T-helper 17 cell (primary cell): ENCODE measurements at places on chromosomes 6 and 20. TPM values are rescaled to one million over a fixed set of nuclear protein-coding genes. Genes with fewer than 3 reads are reported as not detected.

DNA sequence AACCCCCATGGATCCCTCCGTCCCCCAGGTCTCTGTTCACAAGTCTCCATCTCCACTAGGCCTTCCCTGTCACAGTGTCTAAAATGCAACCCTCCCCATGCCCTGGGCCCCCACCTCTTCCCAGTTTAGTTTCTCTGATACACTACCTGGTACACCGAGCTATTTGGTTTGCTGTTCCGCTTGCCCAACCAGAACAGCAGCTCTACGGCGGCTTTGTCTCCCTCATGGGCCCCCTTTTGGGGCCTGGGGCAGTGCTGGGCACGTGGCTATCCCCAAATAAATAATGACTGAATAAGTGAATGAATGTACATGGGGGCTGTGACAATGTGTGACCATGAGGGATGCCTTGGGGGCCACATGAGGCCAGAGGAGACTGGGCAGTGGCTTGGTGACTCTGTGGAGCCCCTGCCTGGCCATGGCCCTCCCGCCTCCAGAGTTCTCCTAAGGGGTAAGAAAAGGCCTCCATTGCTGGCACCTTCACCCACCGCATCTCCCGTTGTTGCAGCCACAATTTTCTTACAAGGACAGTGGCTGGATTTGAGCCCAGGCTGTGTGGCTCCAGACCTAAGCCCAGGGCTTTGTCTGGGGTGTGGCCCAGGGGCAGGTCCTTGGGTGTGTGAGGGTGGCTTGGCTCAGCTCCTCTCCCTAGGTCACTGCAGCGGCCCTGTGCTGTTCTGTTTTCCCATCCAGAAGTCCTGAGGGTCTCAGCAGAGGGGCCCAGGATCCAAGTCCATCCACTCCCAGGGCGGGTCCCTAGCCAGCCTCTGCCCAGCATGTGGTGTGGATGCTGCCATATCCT lies 408.5 kb upstream of the SULF2 start:
- H3K4me3 ChIP-seq: no peak overlapping the region
- DNase-seq: no peak
- H3K27ac ChIP-seq: no peak overlapping the region
- no peaks in the 10 kb centered on the region for H3K4me1 ChIP-seq

- peaks cover 85% of the 10 kb centered on the region for H3K27me3 ChIP-seq
- DNase-seq: no peak
- no peak overlapping the region for H3K4me3 ChIP-seq
- H3K36me3 ChIP-seq: peaks cover 4% of the 10 kb centered on the region
- H3K4me1 ChIP-seq: peaks cover 7% of the 10 kb centered on the region
- peak overlapping the region; percentile 1 for H3K27ac ChIP-seq
Observed at GRCh38 chr6:10384091-10384609, 30.7 kb downstream of the TFAP2A start.

GRCh38 chr20:43846516-43846905 lies 68.1 kb upstream of the TOX2 start:
- H3K4me1 ChIP-seq: peaks cover 30% of the 10 kb centered on the region
- H3K36me3 ChIP-seq: no peaks in the 10 kb centered on the region
- DNase-seq: no peak
- H3K4me3 ChIP-seq: no peak overlapping the region
- H3K27ac ChIP-seq: no peak overlapping the region

DNA sequence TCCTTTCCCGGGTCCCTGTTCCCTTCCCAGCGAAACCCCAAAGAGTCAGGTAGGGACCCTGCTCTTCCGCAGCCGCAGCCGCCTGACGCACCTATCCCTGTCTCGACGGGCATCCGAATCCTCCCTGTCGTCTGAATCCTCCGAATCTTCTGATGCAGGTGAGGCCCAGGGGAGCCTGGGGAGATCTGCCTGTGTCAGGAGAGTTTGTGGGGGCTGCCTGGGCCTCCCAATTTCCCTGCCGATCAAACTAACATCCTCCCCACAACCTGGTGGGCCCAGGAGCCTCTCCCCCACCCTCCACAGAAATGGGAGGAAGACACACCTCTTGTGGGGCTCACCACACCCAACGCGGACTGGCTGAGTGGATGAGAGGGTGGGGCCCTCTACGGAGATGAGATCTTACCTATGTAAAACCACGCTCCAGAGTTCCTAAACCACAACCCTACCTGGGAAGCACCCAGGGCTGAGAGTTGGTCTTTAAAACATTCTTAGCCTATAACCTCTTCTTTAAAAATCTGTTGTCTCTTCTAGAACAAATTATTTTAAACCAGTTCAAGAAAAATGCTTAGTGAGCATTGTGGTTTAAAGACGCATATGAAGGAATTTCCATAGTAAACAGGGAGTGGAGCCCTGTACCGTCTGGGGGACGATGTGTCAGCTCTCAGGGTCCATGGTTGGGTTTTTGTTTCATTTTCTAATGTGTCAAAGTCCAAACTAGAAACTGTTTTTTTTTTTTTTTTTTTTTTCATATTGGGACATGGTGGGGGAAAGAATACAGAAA lies 1.7 kb downstream of the CDC25B start:
- peak overlapping the region; percentile 100 for H3K4me3 ChIP-seq
- no peak for DNase-seq
- H3K4me1 ChIP-seq: peaks cover 42% of the 10 kb centered on the region
- peaks cover 12% of the 10 kb centered on the region for H3K36me3 ChIP-seq
- no peaks in the 10 kb centered on the region for H3K27me3 ChIP-seq

GRCh38 chr6:144606083-144606482 lies 320.9 kb downstream of the UTRN start:
- H3K36me3 ChIP-seq: peaks cover 2% of the 10 kb centered on the region
- peak overlapping the region; percentile 10 for H3K27ac ChIP-seq
- no peak for DNase-seq
- peaks cover 34% of the 10 kb centered on the region for H3K4me1 ChIP-seq

DNA sequence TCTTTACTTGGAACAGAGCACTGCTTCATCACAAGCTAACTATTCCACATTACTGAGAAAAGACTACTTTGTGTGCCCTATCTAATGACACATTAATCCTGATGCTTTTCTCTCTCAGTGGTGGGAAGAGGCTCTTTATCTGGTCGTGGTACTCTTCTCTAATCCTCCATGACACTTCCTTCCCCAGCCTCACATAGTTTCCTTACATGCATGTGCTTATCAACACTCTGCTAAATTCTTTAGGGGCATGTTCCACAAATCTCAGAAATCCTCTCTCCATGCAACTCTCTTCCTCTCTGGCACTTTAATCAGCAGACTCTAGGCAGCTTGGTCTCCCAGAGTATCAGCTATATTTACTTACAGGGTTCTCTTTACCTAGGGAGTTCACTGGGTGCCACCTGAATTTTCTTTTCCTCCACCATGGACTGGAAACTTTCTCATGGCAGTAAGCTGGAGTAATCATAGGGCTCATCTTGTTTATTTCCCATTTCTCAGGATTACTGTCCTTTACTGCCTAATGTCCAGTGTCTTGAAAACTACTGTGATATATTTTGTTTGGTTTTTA lies 27.0 kb upstream of the SLC22A2 start:
- no peak overlapping the region for H3K27ac ChIP-seq
- peaks cover 2% of the 10 kb centered on the region for H3K36me3 ChIP-seq
- no peak for DNase-seq
- no peaks in the 10 kb centered on the region for H3K4me1 ChIP-seq

- peak overlapping the region; percentile 92 for H3K27ac ChIP-seq
- no peak for DNase-seq
- peaks cover 24% of the 10 kb centered on the region for H3K36me3 ChIP-seq
Observed at GRCh38 chr20:3195590-3196237, 8.8 kb downstream of the DDRGK1 start.

- H3K36me3 ChIP-seq: no peaks in the 10 kb centered on the region
- H3K27me3 ChIP-seq: peaks cover 11% of the 10 kb centered on the region
- DNase-seq: no peak
- H3K4me3 ChIP-seq: no peak overlapping the region
- H3K4me1 ChIP-seq: peaks cover 16% of the 10 kb centered on the region
- peak overlapping the region; percentile 53 for H3K27ac ChIP-seq
Observed at GRCh38 chr20:32605167-32605656, 20.1 kb upstream of the NOL4L start.

- H3K4me1 ChIP-seq: peaks cover 60% of the 10 kb centered on the region
- H3K27ac ChIP-seq: peak overlapping the region; percentile 99
- H3K4me3 ChIP-seq: peak overlapping the region; percentile 71
- DNase-seq: peak; percentile 10
Observed at GRCh38 chr6:148758492-148758891, 11.7 kb downstream of the UST start.

DNA sequence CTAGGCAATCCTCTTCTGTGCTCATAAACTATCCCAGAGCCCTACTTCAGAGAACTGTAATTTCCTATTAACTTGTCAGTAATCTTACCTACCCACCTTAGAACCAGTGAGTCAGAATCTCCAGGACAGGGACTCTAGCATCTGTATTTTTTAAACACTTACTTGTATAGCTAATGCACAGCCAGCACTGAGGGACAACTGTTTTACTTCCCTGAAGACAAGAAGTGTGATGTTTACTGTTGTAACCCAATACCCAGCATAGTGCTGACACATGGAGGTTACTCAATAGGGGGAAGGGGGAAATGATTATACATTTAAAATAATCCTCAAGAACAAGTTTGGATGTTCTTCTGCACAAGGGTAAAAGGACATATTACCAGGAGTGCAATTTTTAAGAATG lies 130.8 kb downstream of the BTBD9 start:
- peaks cover 6% of the 10 kb centered on the region for H3K4me1 ChIP-seq
- H3K27ac ChIP-seq: no peak overlapping the region
- H3K36me3 ChIP-seq: no peaks in the 10 kb centered on the region
- no peak for DNase-seq
- H3K4me3 ChIP-seq: no peak overlapping the region

- H3K27me3 ChIP-seq: peaks cover 52% of the 10 kb centered on the region
- no peaks in the 10 kb centered on the region for H3K36me3 ChIP-seq
- no peak overlapping the region for H3K4me3 ChIP-seq
- peaks cover 7% of the 10 kb centered on the region for H3K4me1 ChIP-seq
Observed at GRCh38 chr6:18600255-18600654, 213.1 kb downstream of the RNF144B start.

The PCED1A gene
- 47.0 TPM for total RNA-seq

The SIRPB1 gene
- total RNA-seq: 4.6 TPM

The PDCD2 gene
- 49.5 TPM for total RNA-seq

The GHRH gene
- not detected for total RNA-seq
